Prostate gland (tissue), 2 donors: ENCODE measurements at places on chromosomes 16 and 17. TPM values are rescaled to one million over a fixed set of nuclear protein-coding genes. Genes with fewer than 3 reads are reported as not detected.
A peak's percentile ranks its signal among the peaks of the same experiment; 100 is the strongest.

Gene SSTR5
- 1.8 TPM for total RNA-seq

- H3K4me3 ChIP-seq = peak overlapping the region; percentile 67
- H3K4me1 ChIP-seq = no peaks in the 10 kb centered on the region
- no peaks in the 10 kb centered on the region for H3K27me3 ChIP-seq
- peak overlapping the region; percentile 80 for H3K27ac ChIP-seq
- peak; percentile 55 for DNase-seq
Observed at GRCh38 chr16:2720719-2721633, 952 bp upstream of the PRSS27 start.

DNA sequence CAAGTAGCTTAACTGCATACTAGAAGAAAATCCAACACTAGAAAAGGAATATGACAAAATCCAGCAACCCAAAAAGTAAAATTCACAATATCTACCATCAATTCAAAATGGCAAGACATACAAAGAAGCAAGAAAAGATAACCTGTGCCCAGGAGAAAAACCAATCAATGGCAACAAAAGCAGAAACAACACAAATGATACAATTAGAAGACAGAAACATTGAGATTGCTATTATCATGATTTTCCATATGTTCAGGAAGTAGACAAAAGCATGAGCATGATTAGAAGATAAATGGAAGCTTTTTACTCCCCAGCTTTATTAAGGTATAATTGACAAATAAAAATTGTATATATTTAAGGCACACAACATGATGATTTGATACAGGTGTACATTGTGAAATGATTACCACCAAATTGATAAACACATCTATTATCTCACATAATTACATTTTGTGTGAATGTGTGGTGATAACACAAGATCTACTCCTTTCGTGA lies 117.3 kb downstream of the CA10 start:
- no peaks in the 10 kb centered on the region for H3K36me3 ChIP-seq
- H3K27me3 ChIP-seq = no peaks in the 10 kb centered on the region
- no peaks in the 10 kb centered on the region for H3K4me1 ChIP-seq
- H3K27ac ChIP-seq = no peak overlapping the region

Gene KRTAP4-11
- not detected for total RNA-seq

Gene TPPP3
- 3.4 TPM for total RNA-seq

- H3K27ac ChIP-seq = no peak overlapping the region
- H3K4me3 ChIP-seq = no peak overlapping the region
- no peak for DNase-seq
Observed at GRCh38 chr17:57569021-57569420, 176.1 kb downstream of the CCDC182 start.

DNA sequence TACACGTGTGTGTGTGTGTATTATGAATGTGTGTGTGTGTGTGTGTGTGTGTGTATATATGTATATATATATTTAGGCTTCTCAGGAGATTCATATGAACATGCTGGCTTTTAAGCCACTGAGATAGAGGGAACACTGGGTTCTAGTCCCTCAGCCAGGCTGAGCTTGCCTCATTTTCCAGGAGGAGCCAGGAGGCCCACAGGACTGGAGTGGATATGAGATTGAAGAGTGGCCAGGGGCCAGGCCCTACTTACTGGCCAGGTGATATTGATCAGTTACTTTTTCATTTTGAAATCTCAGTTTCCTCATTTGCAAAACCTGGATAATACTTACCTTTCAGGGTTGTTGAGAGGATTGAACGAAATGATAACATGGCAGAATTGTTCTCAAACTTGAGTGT lies 5.8 kb downstream of the PCTP start:
- no peak for DNase-seq
- H3K27ac ChIP-seq = no peak overlapping the region
- no peak overlapping the region for H3K4me3 ChIP-seq
- H3K27me3 ChIP-seq = no peaks in the 10 kb centered on the region
- H3K36me3 ChIP-seq = no peaks in the 10 kb centered on the region
- peaks cover 7% of the 10 kb centered on the region for H3K4me1 ChIP-seq

DNA sequence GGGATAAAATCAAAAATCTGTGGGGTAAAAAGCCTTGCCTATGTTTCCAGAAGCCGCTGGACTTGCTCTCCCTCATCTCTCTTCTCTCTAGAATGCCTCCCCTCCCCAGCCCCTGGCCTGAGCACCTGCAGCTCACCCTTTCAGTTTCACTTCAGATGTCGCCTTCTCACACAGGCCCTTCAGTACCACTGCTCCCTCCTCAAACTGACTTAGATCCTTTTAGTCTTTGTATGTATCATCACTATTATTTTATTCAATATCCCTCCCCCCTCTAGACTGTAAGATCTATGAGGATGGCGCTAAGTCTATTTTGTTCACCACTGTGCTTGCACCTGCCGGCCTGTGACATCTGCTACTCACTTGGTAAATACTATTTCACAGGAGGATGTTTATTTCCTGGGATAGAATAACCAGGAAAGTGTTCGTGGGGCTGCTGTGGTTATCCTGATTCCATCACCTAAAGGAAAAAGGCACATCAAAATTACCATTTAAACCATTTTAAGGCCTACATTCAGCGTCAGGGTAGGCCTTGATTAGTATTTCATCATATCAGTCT lies 122.3 kb downstream of the MRTFB start:
- H3K4me3 ChIP-seq = no peak overlapping the region
- H3K27ac ChIP-seq = no peak overlapping the region
- H3K27me3 ChIP-seq = no peaks in the 10 kb centered on the region
- H3K4me1 ChIP-seq = no peaks in the 10 kb centered on the region
- no peaks in the 10 kb centered on the region for H3K36me3 ChIP-seq
- no peak for DNase-seq

Gene HOXB13
- 78.7 TPM for total RNA-seq

DNA sequence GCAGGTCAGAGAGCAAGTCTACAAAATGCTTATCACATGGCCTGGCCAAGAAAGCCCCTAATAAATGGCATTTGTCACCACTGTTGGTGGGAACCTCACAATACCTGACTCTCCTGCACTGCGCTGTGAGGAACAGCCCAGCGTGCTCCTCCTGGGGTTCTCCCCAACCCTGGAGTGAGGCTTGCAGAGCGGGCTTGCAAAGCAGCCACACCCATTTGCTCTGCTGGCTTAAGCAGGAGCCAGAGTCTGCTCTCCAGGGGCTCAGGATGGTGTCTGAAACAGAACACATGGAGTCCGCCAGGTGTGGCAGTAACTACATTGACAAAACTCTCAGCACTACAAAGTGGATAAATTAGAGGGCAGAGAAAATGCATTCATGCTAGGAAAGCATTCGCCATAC lies 331.0 kb upstream of the CCL2 start:
- H3K36me3 ChIP-seq = no peaks in the 10 kb centered on the region
- H3K4me1 ChIP-seq = no peaks in the 10 kb centered on the region
- no peak for DNase-seq
- H3K27ac ChIP-seq = no peak overlapping the region
- no peak overlapping the region for H3K4me3 ChIP-seq

Gene RAB40C
- 41.8 TPM for total RNA-seq

- H3K27ac ChIP-seq = peak overlapping the region; percentile 93
- H3K4me3 ChIP-seq = peak overlapping the region; percentile 72
- no peaks in the 10 kb centered on the region for H3K27me3 ChIP-seq
Observed at GRCh38 chr17:39688475-39688835, 598 bp upstream of the PGAP3 start.

GRCh38 chr17:66849851-66850580 lies 15.1 kb downstream of the CACNG5 start:
- no peak overlapping the region for H3K4me3 ChIP-seq
- no peak for DNase-seq
- H3K27me3 ChIP-seq = no peaks in the 10 kb centered on the region

- no peaks in the 10 kb centered on the region for H3K36me3 ChIP-seq
- H3K4me1 ChIP-seq = no peaks in the 10 kb centered on the region
- no peak overlapping the region for H3K27ac ChIP-seq
- H3K27me3 ChIP-seq = no peaks in the 10 kb centered on the region
- no peak for DNase-seq
Observed at GRCh38 chr16:86346034-86346433, 164.3 kb upstream of the FOXF1 start.

- H3K4me3 ChIP-seq = no peak overlapping the region
- DNase-seq = no peak
- no peaks in the 10 kb centered on the region for H3K27me3 ChIP-seq
- no peaks in the 10 kb centered on the region for H3K36me3 ChIP-seq
Observed at GRCh38 chr16:35798885-35799426, 2339.5 kb downstream of the TP53TG3F start.

- H3K27me3 ChIP-seq = no peaks in the 10 kb centered on the region
- peak; percentile 70 for DNase-seq
- peaks cover 21% of the 10 kb centered on the region for H3K4me1 ChIP-seq
- no peak overlapping the region for H3K4me3 ChIP-seq
- peak overlapping the region; percentile 67 for H3K27ac ChIP-seq
Observed at GRCh38 chr16:85753559-85753958, 2.7 kb upstream of the C16orf74 start.

- H3K4me1 ChIP-seq = no peaks in the 10 kb centered on the region
- no peaks in the 10 kb centered on the region for H3K27me3 ChIP-seq
Observed at GRCh38 chr17:77963441-77963840, 4.9 kb downstream of the TNRC6C start.

Gene AURKB
- total RNA-seq = 2.1 TPM

Gene FBXW10B
- not detected for total RNA-seq

GRCh38 chr17:11097121-11097520 lies 143.9 kb upstream of the SHISA6 start:
- no peak overlapping the region for H3K27ac ChIP-seq
- H3K27me3 ChIP-seq = no peaks in the 10 kb centered on the region
- H3K4me1 ChIP-seq = no peaks in the 10 kb centered on the region
- H3K36me3 ChIP-seq = no peaks in the 10 kb centered on the region
- no peak for DNase-seq

DNA sequence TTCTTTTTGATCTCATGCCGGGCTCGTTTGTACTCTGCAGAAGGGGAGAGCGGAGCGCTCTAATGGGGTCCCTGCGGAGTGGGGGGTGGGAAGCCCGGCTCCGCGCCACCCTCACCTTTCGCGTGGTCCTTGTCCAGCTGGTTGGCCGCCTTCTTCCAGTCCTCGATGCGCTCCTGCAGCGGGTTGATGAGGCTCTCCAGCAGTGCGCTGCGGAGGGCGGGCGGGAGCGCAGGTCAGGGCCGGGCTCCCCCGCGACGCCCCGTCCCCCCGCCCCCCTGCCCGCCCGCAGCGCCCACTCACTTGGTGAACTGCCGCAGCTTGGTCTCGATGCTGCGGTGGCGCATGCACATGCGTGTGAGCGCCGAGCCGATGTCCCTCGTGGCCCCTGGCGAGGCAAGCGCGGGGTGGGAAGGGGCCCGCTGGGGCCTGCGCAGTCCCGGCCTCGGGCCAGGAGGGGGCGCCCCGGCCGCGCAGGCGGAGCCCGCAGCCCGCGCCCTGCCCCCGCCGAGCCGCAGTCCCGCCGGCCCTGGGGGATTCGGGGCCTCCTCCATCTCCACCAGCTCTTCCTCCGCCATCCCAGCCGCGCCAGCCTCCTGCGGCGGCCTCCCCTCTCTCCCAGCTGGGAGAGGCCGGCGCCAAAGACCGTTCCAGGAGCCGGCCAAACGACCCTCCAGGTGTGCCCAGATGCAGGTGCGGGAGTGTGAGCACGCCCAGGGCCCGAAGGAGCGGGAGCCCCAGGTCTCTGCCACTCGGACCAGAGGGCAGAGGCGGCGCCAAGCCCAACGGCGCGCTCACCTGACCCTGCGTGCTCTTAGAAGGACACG lies 6.0 kb downstream of the MTSS2 start:
- H3K4me3 ChIP-seq = no peak overlapping the region
- peaks cover 17% of the 10 kb centered on the region for H3K36me3 ChIP-seq
- H3K4me1 ChIP-seq = peaks cover 34% of the 10 kb centered on the region

DNA sequence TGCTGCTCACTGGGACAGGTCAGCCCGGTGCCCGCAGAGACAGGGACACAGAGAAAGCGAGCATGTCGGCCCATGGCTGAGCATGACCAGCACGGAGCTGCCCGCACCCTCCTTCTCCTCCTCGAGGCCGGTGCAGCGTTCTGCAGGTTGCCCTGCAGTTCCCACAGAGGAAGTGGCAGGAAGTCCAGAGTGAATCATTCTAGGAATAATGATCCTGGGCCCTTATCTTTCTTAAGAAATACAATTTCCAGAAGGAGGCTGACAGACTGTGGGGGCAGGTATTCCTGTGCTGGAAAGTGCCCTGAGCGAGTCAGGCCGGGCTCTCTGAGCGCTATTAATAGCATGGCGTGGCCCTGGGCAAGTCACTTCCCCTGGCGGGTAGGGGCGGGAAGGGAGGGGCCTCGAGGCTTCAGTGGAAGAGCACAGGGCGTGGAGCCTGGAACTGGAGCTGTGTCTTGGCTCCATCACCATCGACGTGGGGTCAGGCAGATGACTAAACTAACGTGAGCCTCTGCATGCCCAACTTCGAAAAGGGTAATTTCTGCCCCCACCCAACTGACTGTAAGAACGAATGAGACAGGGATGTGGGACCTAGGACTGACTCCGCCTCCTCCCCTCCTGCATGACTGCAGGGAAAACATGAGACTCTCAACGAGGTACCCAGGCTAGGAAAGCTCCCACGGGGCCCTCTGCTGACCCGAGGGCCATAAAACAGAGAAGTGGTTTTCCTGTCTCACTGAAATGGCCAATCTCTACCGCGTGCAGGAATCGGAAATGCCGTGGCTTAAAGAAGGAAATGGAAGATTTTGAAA lies 9.8 kb downstream of the TMEM204 start:
- peaks cover 20% of the 10 kb centered on the region for H3K4me1 ChIP-seq
- H3K4me3 ChIP-seq = no peak overlapping the region
- no peak for DNase-seq
- H3K27ac ChIP-seq = peak overlapping the region; percentile 2

Gene G6PC1
- total RNA-seq = not detected

Gene RAB37
- total RNA-seq = 1.6 TPM

Gene CCDC200
- not detected for total RNA-seq
